ENCODE measurements at places on chromosomes 3 and 15. TPM values are rescaled to one million over a fixed set of nuclear protein-coding genes. Genes with fewer than 3 reads are reported as not detected.

Gene SMARCC1
- 13.8 TPM for polyA plus RNA-seq

Gene SCG5
- 0.35 TPM for polyA plus RNA-seq

Gene CDHR4
- polyA plus RNA-seq = 0.04 TPM

Gene ECE2
- not detected for polyA plus RNA-seq
